ENCODE measurements at places on chromosomes 16 and 17. TPM values are rescaled to one million over a fixed set of nuclear protein-coding genes. Genes with fewer than 3 reads are reported as not detected.

DNA sequence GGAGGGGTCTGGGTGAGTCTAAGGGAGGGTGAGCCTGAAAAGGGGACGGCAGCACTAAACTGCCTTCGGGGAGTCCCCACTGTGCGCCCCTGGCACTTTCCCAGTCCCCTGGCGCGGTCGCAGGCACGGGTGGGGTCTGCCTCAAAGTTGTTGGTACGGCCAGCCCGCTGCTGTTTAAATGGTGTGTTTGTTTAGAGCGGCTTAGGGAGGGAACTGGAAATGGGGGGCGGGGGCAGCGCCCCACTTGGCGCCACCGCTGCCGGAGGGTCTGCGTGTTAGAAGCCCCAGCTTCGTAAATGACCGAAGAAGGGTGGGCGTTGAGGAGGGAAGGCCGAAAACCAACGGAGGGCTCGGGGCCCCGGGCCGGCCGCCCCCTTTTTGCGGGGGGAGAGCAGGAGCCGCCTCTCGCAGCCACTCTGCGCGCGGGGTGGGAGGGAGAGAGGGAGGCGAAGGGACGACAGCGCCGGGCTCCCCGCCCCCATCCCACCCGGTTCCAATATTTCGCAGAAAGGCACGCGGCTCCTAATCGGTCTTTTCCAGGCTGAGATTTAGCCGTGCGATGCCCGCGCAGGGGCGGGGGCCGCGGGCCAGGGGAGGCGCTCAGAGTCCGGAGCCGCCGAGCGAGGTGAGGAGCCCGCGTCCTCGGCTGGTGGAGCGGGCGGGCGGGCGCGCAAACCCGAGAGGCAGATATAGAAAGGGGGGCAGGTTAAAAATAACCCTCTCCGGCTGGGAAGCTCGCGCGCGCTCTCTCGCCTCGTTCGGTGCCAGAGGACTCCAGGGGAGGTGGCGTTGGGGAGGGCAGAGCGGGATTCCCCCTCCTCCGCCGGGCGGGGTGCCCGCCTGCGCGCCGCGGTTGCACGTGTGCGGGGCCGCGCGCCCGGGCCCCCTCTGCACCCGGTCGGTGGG is 54.9 kb downstream of the SREBF1 start:
- H3K4me1 ChIP-seq, result peaks cover 35% of the 10 kb centered on the region
- no peak overlapping the region for H3K27ac ChIP-seq
- DNase-seq, result peak; percentile 50
- H3K36me3 ChIP-seq, result no peaks in the 10 kb centered on the region
- H3K27me3 ChIP-seq, result no peaks in the 10 kb centered on the region
- peak overlapping the region; percentile 46 for H3K4me3 ChIP-seq

DNA sequence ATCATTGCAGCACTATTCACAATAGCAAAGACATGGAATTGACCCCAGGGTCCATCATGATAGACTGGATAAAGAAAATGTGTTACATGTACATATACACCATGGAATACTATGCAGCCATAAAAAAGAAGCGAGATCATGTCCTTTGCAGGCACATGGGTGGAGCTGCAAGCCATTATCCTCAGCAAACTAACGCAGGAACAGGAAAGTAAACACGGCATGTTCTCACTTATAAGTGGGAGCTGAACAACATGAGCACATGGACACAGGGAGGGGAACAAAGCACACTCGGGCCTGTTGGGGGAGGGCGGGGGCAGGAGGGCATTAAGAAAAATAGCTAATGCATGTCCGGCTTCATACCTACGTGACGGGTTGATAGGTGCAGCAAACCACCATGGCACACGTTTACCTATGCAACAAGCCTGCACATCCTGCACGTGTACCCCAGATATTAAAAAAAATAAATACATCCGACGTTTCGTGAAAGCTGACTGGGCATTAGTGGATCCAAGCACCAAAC is 28.9 kb downstream of the ZNF778 start:
- H3K27ac ChIP-seq, result no peak overlapping the region
- DNase-seq, result no peak
- peak overlapping the region; percentile 35 for H3K4me3 ChIP-seq

- DNase-seq, result no peak
- H3K27ac ChIP-seq, result no peak overlapping the region
- H3K27me3 ChIP-seq, result no peaks in the 10 kb centered on the region
- H3K4me1 ChIP-seq, result no peaks in the 10 kb centered on the region
- H3K36me3 ChIP-seq, result no peaks in the 10 kb centered on the region
- no peak overlapping the region for H3K4me3 ChIP-seq
Observed at GRCh38 chr17:68942389-68942788, 12.8 kb downstream of the ABCA8 start.

- no peaks in the 10 kb centered on the region for H3K4me1 ChIP-seq
- DNase-seq, result no peak
- no peak overlapping the region for H3K27ac ChIP-seq
- H3K27me3 ChIP-seq, result no peaks in the 10 kb centered on the region
Observed at GRCh38 chr16:261031-261691, 14.6 kb downstream of the RGS11 start.

DNA sequence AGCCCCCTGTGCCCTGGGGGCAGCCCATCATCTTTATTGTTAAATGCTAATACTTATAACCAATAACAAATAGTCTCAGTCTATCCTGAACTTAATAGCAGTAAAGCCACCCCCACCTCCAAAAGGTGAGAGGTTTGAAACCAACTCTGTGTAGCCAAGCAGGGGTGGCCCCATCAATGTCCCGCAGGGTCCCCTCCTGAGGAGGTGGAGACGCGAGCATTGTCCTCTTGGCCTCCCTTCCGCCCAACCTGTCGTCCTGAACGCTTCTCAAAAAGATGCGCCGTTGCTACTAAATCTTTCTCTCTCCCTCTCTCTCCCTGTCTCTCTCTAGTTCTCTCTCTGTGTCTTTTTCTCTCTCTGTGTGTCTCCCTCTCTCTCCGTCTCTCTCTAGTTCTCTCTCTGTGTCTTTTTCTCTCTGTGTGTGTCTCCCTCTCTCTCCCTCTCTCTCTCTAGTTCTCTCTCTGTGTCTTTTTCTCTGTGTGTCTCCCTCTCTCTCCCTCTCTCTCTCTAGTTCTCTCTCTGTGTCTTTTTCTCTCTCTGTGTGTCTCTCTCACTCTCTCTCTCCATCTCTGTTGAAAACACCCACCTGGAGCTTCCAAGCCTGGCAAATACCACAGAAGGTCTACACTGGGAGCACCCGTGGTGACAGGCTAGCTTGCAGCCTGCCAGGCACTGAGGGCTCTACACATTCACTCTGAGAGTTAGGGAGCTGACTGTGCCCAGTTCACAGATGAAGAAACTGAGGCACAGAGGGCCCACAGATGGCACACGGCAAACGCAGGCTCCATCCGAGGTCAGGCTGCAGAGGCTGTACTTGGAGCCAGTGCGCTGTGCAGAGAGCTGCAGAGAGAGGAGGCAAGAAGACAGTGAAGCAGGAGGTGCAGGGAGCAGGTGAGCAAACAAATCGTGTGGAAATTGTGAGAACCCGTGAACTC is 185.9 kb downstream of the C16orf95 start:
- H3K27me3 ChIP-seq, result no peaks in the 10 kb centered on the region
- DNase-seq, result no peak

GRCh38 chr17:69448431-69449102 is 34.1 kb downstream of the MAP2K6 start:
- no peaks in the 10 kb centered on the region for H3K36me3 ChIP-seq
- DNase-seq, result peak; percentile 23
- no peaks in the 10 kb centered on the region for H3K27me3 ChIP-seq
- no peak overlapping the region for H3K4me3 ChIP-seq
- H3K27ac ChIP-seq, result no peak overlapping the region

- H3K27ac ChIP-seq, result no peak overlapping the region
- H3K4me3 ChIP-seq, result no peak overlapping the region
- H3K27me3 ChIP-seq, result no peaks in the 10 kb centered on the region
- no peak for DNase-seq
Observed at GRCh38 chr17:79054200-79054960, 20.2 kb upstream of the ENGASE start.

- no peak overlapping the region for H3K4me3 ChIP-seq
- peaks cover 24% of the 10 kb centered on the region for H3K4me1 ChIP-seq
- H3K27ac ChIP-seq, result no peak overlapping the region
- no peaks in the 10 kb centered on the region for H3K27me3 ChIP-seq
Observed at GRCh38 chr17:2140683-2141082, 85.8 kb downstream of the HIC1 start.

DNA sequence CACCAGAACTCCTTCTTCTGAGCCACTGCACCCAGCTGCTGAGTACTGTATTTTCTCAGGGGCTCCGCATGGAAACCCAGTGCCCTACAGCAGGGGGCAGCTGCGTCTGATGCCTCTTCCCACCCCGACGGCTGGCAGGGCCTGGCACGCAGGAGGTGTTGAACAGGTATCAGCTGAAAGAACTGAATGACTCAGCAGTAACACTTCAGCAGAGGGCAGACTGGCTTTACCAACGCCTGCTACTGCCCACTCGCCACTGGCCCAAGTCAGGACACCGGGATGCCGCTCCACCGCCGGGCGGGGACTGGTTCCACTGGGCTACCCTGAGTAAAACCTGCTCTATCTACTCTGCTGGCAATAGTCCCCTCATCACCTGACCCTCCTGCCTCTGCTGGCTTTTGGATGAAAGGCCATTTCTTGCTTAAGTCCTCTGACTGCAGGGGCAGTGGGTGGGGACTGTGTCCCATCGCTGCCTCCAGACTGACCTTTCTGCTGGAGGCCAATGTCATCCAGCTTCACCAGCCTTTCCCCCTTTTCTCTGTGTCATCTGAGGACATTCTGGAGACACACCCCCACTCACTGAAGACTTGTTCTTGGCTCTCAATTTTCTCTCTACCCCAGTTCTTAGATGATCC is 100.4 kb upstream of the FA2H start:
- H3K4me1 ChIP-seq, result no peaks in the 10 kb centered on the region
- H3K27me3 ChIP-seq, result no peaks in the 10 kb centered on the region

GRCh38 chr16:14263011-14263410 is 191.9 kb downstream of the MRTFB start:
- DNase-seq, result no peak
- H3K27me3 ChIP-seq, result no peaks in the 10 kb centered on the region
- H3K36me3 ChIP-seq, result peaks cover 24% of the 10 kb centered on the region
- H3K4me1 ChIP-seq, result no peaks in the 10 kb centered on the region
- no peak overlapping the region for H3K4me3 ChIP-seq

DNA sequence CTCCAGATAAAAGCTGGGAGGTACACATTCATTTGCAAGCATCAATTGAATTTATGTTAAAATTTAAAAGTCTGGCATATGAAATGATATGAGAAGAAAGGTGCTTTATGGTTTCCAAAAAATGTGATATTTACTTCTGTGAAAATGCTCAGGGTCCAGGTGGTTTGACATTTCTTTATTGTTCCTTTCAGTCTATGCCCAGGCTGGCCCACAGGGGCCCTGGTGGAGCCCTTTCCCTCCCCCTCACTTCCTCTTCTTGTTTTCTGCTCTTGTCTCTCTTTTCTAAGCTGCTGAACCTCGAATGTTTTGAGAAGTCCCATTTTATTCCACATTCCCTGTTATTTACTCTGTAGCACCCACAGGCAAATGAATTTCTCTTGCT is 127.8 kb downstream of the HS3ST3B1 start:
- no peak for DNase-seq
- no peaks in the 10 kb centered on the region for H3K27me3 ChIP-seq
- no peaks in the 10 kb centered on the region for H3K36me3 ChIP-seq

DNA sequence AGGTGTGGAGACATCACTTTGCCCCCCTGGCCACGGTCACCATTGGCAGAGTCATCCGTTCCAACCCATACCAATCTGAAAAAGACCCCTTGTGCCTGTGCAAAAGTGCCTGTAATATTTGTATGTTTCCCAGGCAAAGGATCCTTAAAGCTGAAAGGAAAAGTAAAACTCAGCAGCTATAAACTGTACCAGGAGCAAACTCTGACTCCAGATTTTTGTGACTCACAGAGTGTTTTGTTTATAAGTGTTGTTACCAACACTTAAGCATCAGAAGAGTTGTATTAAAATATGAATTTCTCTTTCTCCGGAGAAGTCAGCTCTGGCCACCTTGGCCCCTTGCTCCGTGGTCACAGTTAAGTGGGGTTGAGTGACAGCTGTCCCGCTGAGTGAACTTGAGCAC is 75.9 kb downstream of the IRX6 start:
- H3K4me1 ChIP-seq, result no peaks in the 10 kb centered on the region
- H3K27ac ChIP-seq, result no peak overlapping the region
- DNase-seq, result no peak

HCRT gene
- total RNA-seq, result not detected

KRTAP4-1 gene
- total RNA-seq, result not detected

CRYM gene
- 0.50 TPM for total RNA-seq

SALL1 gene
- 15.0 TPM for total RNA-seq

TNFRSF17 gene
- not detected for total RNA-seq

HID1 gene
- 2.6 TPM for total RNA-seq

STX4 gene
- total RNA-seq, result 54.9 TPM

CCDC154 gene
- total RNA-seq, result 1.5 TPM

Data from astrocyte (in vitro differentiated cells and primary cell).